ENCODE measurements at places on chromosomes 5 and 9. TPM values are rescaled to one million over a fixed set of nuclear protein-coding genes. Genes with fewer than 3 reads are reported as not detected.

DNA sequence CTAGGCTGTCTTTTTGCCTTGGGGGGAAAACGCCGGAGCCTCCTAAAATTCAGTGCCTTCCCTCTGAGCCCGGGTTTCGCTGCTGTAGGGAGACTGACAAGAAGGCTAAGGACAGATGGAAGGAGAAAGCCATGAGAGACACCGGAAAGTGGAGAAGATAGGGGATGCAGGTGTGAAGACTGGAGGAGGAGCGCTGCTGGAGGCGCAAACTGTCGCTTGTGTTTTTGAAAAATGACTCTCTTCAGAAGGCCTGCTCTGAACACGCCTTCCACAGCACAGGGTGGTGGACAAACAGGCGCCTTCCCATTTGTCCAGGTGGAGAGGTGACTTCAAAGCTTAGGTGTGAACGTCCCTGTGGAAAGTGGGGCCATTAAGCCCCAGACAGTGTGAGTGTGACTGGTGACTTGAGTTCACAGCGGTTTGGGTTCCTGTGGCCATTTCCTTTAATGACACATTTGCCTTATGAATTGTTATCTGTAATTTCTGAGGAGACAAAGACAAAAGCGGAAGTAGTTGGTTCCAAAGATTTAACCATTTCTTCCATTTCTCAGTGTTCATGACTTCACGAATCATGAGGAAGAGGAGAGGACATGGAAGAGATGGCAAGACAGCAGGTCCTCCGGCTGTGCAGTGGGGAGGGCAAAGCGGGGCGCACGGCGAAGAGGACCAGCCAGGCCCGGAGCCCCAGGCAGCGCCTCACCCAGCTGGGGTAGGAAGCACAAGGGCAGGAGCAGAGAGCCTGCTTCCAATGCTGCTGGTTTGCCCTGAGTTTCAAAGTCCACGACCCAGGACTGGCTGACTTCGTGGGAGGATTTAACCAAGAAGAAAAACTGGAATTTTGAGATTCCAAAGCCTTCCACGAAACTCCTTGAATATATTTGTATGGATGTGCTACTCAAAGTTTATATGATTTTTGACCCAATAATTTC, 27.8 kb upstream of the SEMA4D start:
- no peak for DNase-seq

Gene TRMT10B
- 2.1 TPM for total RNA-seq

DNA sequence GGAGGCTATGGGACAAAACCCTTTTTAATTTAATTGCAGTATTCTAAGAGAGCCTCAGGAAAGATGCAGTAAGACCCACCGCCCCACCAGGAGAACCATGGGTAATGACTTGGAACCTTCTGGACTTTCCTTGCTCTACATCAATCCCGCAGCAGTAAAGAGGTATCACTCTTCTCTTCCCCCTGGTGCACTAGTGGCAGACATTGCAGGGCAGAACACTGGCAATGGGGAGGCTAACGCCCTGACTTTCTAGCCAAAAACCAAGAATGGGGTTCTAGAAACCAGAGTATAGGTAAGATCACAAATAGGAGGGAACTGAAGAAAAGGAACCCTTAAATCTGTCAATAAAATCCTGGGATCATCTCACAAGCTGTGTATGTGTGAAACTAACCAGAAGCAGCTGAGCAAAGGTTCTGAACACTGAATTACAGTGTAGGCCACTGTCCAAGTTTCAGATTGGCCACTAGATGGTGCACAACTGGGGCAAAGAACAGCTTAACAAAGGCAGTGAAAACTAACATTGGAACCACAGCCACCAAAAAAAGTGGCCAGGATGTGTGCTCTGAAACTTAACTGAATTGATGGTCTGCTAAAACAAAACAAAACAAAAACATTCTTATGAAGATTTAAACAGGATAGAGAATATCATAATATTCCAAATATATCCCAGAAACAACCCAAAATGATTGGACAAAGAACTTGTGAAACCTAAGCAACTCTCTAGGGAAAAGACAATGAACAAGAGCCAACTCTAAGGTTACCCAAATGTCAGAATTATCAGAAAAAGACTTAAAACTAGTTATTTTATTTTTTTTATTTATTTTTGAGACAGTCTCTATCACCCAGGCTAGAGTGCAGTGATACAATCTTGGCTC, 6.6 kb upstream of the FAM151B start:
- no peak for DNase-seq

GRCh38 chr5:151020304-151021110, at the start of gene GPX3:
GPX3 (plus strand) TSS chr5:151020591; CDS start chr5:151020655, 64 bp downstream.
- no peak for DNase-seq

- DNase-seq = no peak
These were observed 1.3 kb upstream of the HABP4 start for GRCh38 chr9:96448546-96449170.

Gene NUTM2G
- not detected for total RNA-seq

- DNase-seq = no peak
These were observed 63.5 kb downstream of the GPR21 start for GRCh38 chr9:123096987-123097386.

GRCh38 chr9:136587944-136588662, 42.3 kb upstream of the NOTCH1 start:
- DNase-seq = no peak

DNA sequence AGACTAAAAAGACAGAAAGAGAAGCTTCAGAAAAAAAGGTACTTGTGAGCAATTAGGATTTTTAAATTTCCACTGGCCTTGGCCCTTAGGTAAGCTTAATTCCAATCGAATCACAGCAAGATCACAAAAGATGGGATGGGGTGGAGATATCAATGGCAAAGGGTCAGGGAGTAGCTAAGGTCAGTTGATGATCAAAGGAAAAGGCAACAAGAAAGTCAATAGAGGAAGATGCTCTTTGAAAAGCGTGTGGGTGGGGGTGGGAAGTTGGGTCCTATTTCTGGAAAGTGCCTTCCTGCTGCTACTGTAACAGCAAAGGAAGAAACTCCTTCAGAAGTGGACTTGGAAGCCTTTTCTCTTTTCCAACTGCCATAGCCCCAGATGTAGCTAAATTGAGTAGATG, 7.3 kb downstream of the C1QTNF3 start:
- no peak for DNase-seq

DNA sequence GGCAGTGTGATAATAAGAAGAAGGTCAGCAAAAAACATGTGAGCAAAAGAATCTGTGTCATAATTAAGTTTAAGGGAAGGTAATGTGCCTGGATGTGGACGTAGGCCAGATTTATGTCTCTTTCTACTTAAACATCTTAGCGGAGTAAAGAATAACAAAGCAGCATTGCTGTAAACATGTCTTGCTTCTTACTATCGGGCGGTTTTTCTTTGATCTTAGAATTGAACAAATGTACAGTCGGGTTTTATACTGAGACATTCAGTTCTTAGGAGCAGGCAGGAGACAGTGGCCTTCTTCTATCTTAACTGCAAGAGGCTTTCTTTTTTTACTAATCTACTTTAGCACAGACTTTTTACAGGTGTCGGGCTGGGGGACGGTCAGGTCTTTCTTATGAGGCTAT, 40.4 kb upstream of the FLT4 start:
- DNase-seq = no peak

DNA sequence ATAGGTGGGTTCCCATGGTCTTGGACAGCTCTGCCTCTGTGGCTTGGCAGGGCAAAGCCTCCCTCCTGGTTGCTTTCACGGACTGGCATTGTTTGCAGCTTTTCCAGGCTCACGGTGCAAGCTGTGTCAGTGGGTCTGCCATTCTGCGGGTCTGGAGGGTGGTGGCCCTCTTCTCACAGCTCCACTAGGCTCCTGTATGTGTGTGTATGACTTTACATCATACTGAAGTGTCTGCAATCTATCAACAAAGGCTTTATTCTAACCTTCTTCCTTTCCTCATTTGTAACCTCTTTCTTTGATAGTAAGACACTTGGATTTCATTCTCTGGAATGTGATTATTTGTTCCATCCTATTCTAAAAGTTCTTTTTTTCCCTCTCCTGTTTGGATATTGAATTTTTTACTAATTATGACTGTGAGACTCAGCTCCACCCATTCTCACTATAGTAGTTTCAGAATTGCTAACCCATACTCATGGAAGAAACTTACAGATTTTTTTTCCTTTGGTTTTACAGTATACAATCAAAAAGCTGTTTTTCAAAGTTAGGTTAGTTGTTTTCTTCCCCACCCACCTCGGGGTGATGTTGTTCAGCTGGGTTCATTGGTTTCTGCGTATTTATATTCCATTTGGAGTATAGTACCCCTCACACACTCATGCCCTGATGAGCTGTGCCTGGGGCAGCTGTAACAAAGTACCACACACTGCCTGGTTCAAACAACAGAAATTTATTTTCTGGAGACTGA, 144.6 kb upstream of the OTULINL start:
- no peak for DNase-seq
